ENCODE measurements at places on chromosomes 6 and 20. TPM values are rescaled to one million over a fixed set of nuclear protein-coding genes. Genes with fewer than 3 reads are reported as not detected.
A peak's percentile ranks its signal among the peaks of the same experiment; 100 is the strongest.

The FOXS1 gene
- 0.50 TPM for total RNA-seq

The TAF4 gene
- total RNA-seq = 19.9 TPM

The GLP1R gene
- total RNA-seq = not detected

The TRERF1 gene
- total RNA-seq = 5.8 TPM

The CDK5RAP1 gene
- 14.6 TPM for total RNA-seq

DNA sequence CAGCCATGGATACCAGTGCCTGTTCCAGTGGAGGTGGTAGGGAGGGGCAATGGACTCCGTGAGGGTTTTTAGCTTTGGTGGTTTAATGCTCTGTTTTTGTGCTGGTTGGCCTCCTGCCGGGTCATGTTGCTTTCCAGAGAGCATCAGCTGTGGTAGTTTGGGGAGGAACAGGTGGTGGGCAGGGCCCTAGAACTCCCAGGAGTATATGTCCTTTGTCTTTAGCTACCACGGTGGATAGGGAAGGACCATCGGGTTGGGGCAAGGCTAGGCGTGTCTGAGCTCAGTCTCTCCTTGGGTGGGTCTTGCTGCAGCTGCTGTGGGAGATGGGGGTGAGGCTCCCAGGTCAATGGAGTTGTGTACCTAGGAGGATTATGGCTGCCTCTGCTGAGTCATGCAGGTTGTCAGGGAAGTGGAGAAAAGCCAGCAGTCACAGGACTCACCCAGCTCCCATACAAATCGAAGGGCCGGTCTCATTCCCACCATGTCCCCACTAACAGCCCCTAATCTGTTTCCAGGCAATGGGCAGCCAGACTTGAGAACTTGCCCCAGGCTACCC is 38.9 kb downstream of the MRAP2 start:
- no peaks in the 10 kb centered on the region for H3K36me3 ChIP-seq
- no peak for DNase-seq
- H3K27ac ChIP-seq = no peak overlapping the region
- no peaks in the 10 kb centered on the region for H3K4me1 ChIP-seq

GRCh38 chr6:39496915-39497314 is 174.4 kb upstream of the KCNK16 start:
- peaks cover 65% of the 10 kb centered on the region for H3K4me1 ChIP-seq
- no peaks in the 10 kb centered on the region for H3K36me3 ChIP-seq
- H3K4me3 ChIP-seq = no peak overlapping the region
- no peaks in the 10 kb centered on the region for H3K27me3 ChIP-seq
- H3K27ac ChIP-seq = peak overlapping the region; percentile 51
- DNase-seq = no peak

DNA sequence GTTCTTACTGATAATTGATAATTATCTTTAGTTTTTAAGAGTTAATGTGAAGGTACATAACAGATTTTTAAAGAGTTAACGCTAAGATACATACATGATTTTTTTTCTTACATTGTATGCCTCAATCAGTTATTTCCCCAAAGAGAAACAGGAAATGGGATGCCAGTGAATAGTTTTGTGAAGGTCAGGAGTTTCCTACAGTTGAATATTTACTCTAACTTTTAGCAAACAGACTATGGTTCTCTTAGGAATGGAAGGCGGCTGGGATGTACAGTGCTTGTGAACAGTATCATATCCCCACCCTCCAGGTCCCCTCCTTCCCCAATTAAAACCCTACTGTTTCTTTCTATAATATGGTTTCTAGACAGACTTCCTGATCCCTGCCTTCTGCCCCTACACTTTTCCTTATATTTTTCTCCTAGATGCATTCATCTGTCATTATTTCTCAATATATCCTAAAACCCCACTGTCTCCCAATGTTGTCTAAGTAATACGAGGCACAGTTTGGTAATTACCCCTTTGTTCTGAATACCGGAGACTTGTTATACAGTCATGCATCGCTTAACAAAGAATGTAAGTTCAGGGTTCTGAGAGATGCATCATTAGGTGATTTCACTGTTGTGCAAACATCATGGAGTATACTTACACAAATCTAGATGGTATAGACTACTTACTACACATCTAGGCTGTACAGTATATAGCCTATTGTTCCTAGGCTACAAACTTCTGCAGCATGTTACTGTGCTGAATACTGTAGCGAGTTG is 29.2 kb downstream of the SLC35A1 start:
- DNase-seq = no peak
- H3K4me3 ChIP-seq = no peak overlapping the region
- peaks cover 10% of the 10 kb centered on the region for H3K4me1 ChIP-seq

DNA sequence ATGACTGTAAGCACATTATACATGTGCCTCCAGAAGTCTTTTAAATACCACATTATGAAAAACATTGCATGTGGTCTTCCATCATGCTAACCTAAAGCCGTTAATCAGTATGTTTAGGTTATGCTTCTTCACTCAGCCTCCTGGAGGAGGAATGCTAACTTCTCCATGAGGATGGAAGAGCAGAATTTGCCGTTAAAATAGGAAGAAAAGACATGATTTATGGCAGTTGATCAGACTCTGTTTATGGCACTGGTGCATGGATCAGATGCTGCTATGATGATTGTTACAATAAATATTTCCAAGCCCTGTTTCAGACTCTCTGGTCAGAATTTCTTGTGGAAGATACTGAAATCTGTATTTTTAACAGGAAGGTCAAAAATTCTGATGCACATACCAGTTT is 31.7 kb downstream of the MAP3K4 start:
- no peak for DNase-seq
- H3K4me1 ChIP-seq = peaks cover under 1% of the 10 kb centered on the region
- no peaks in the 10 kb centered on the region for H3K27me3 ChIP-seq
- no peak overlapping the region for H3K4me3 ChIP-seq
- no peak overlapping the region for H3K27ac ChIP-seq

GRCh38 chr6:130934848-130935585 is 107.8 kb downstream of the SMLR1 start:
- H3K4me1 ChIP-seq = peaks cover 24% of the 10 kb centered on the region
- no peak for DNase-seq
- no peak overlapping the region for H3K4me3 ChIP-seq
- H3K36me3 ChIP-seq = no peaks in the 10 kb centered on the region

- H3K27ac ChIP-seq = no peak overlapping the region
- no peaks in the 10 kb centered on the region for H3K27me3 ChIP-seq
- peak; percentile 82 for DNase-seq
Measured at GRCh38 chr6:165842281-165842936, 179.4 kb upstream of the PDE10A start.

DNA sequence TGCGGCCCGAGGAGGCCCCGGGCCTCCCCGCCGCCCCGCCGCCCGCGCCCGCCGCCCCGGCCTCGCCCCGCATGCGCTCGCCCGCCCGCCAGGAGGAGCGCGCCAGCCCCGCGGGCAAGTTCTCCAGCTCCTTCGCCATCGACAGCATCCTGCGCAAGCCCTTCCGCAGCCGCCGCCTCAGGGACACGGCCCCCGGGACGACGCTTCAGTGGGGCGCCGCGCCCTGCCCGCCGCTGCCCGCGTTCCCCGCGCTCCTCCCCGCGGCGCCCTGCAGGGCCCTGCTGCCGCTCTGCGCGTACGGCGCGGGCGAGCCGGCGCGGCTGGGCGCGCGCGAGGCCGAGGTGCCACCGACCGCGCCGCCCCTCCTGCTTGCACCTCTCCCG is 1.5 kb downstream of the FOXQ1 start:
- peak overlapping the region; percentile 85 for H3K27ac ChIP-seq
- no peak for DNase-seq

DNA sequence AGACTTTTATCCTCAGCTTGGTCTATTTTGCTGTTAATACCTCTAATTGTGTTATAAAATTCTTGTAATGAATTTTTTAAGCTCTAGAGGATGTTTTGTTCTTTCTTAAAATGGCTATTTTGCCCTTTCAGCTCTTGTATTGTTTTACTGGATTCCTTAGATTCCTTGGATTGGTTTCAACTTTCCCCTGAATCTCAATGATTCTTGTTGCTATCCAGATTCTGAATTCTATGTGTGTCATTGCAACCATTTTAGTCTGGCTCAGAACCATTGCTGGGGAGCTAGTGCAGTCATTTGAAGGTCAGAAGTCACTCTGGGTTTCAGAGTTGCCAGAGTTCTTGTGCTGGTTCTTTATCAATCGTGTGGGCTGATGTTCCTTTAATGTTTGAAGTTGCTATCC is 37.1 kb downstream of the OTOR start:
- DNase-seq = no peak
- H3K4me1 ChIP-seq = no peaks in the 10 kb centered on the region
- H3K36me3 ChIP-seq = no peaks in the 10 kb centered on the region
- no peak overlapping the region for H3K27ac ChIP-seq
- H3K27me3 ChIP-seq = no peaks in the 10 kb centered on the region

- no peak overlapping the region for H3K4me3 ChIP-seq
- H3K27ac ChIP-seq = peak overlapping the region; percentile 100
- no peaks in the 10 kb centered on the region for H3K36me3 ChIP-seq
- no peak for DNase-seq
- no peaks in the 10 kb centered on the region for H3K27me3 ChIP-seq
- peaks cover 26% of the 10 kb centered on the region for H3K4me1 ChIP-seq
Measured at GRCh38 chr6:111478064-111478476, 4.9 kb downstream of the REV3L start.

DNA sequence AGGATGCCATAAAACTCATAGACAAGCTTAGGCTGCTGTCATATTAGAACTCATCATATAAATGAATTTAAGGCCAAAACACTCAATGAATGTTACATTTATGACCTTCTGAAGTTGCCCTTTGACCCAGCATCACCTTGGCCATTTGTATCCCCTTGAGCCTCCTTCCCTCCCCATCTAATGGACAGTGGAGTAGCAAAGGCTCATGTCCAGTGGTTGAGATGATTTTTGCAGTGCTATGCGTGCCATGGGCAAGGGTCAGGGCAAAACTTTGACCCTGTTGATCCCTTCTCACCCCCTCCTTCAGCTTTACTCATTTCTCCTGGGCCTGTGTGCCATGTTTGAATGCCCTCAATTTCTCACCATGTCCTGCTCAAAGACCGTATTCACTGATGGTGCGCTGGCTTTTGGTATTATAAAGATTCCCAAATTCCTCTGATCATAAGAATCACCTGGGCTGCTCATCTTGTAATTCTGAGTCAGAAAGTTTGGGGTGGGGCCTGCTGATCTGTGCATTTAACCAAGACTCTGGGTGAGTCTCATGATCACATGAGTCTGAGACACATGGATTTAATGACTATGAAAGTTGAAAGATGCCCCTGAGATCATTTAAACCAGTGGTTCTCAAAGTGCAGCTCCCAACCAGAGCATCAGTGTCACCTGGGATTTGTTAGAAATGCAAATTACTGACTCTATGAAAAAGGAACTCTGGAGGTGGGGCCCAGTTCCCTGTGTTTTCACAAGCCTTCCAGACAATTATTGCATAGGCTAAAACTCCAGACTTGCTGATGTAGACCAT is 57.5 kb upstream of the IL20RA start:
- H3K4me1 ChIP-seq = no peaks in the 10 kb centered on the region
- no peak overlapping the region for H3K27ac ChIP-seq
- no peaks in the 10 kb centered on the region for H3K36me3 ChIP-seq
- H3K27me3 ChIP-seq = no peaks in the 10 kb centered on the region

- no peak overlapping the region for H3K27ac ChIP-seq
- no peaks in the 10 kb centered on the region for H3K36me3 ChIP-seq
- no peaks in the 10 kb centered on the region for H3K4me1 ChIP-seq
Measured at GRCh38 chr20:31908016-31908415, 37.6 kb downstream of the TTLL9 start.

DNA sequence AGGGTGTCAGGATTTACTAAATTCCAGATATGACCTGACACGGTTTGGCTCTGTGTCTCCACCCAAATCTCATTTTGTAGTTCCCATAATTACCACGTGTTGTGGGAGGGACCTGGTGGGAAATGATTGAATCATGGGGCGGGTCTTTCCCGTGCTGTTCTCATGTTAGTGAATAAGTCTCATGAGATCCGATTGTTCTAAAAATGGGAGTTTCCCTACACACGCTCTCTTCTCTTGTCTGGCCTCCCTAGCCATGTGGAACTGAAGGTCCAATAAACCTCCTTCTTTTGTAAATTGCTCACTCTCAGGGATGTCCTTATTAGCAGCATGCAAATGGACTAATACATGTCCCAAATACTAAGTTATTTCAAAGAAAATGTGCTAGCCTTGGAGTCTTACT is 121.1 kb downstream of the CENPW start:
- no peaks in the 10 kb centered on the region for H3K4me1 ChIP-seq
- H3K36me3 ChIP-seq = no peaks in the 10 kb centered on the region
- DNase-seq = no peak
- H3K27me3 ChIP-seq = no peaks in the 10 kb centered on the region
- no peak overlapping the region for H3K27ac ChIP-seq

DNA sequence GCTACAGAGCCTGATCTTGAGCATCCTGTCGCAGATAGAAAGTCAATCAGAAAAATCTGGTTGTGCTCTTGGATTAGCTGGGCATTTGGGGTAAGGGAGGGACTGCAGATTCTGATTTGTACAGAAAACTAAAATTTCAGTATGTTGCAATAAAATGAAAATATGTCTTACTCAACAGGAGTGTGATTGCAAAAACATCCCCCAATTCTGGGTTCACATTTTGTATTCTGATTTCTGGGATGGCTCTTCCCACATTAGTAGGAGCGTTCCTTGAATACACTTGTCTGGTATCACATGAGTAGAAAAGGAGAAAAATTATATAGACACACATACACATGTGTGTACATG is 40.5 kb downstream of the PANK2 start:
- no peak for DNase-seq
- H3K36me3 ChIP-seq = peaks cover 12% of the 10 kb centered on the region
- no peaks in the 10 kb centered on the region for H3K27me3 ChIP-seq
- peaks cover 30% of the 10 kb centered on the region for H3K4me1 ChIP-seq
- no peak overlapping the region for H3K4me3 ChIP-seq

DNA sequence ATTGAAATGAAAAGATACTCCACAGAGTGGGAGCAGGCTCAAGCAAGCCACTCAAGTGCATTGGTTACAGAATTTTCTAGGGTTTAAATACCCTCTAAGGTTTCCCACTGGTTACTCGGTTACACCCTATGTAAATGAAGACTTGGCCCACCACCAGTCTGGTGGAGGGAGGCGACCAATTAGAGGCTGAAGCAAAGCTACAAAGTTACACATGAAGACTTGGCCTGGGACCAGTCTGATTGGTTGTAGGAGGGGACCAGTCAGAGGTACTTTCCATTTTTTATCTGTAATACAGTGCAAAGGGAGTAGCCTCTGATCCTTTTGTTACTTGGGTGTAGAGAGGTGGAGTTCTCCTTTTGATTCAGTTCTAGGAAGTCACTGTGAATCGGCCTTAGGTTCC is 7.6 kb downstream of the SRSF12 start:
- no peak overlapping the region for H3K27ac ChIP-seq
- H3K4me3 ChIP-seq = no peak overlapping the region
- no peak for DNase-seq
- H3K36me3 ChIP-seq = no peaks in the 10 kb centered on the region
